Activated CD4-positive, alpha-beta T cell treated with anti-CD3 and anti-CD28 coated beads, Interleukin-2, amount 10 ng/mL, durations not matched to agents 24 days and 14 days (primary cell): ENCODE measurements at places on chromosomes 16 and 17. TPM values are rescaled to one million over a fixed set of nuclear protein-coding genes. Genes with fewer than 3 reads are reported as not detected.

DNA sequence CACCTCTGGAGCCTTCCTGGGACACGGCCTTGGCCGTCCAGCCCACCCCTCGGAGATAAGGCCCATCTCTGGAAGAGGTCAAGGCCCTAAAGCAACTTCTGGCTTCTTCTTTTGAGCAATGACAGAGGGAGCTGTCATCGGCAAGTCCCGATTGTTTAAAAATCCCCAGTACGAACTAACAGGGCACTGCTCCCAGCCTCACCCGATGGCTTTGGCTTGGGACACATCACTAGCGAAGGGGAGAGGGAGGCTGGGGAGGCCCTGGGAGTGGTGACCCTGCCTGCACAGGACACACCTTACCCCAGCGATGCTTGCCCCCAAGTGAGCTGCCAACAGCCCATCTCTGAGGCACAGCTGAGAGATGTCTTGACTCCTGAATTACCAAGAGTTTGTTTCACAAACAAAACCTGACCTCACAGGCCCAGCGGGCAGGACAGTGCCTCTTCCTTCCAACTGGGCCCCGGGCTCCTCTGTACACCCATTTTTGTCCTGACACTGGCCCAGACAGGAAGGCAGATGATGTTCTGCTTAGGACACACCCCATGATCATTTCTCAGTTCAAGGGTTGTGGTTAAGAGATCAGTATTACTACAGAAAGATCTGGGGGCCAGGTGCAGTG, 4.8 kb downstream of the SYNGR2 start:
- DNase-seq = peak; percentile 82

DNA sequence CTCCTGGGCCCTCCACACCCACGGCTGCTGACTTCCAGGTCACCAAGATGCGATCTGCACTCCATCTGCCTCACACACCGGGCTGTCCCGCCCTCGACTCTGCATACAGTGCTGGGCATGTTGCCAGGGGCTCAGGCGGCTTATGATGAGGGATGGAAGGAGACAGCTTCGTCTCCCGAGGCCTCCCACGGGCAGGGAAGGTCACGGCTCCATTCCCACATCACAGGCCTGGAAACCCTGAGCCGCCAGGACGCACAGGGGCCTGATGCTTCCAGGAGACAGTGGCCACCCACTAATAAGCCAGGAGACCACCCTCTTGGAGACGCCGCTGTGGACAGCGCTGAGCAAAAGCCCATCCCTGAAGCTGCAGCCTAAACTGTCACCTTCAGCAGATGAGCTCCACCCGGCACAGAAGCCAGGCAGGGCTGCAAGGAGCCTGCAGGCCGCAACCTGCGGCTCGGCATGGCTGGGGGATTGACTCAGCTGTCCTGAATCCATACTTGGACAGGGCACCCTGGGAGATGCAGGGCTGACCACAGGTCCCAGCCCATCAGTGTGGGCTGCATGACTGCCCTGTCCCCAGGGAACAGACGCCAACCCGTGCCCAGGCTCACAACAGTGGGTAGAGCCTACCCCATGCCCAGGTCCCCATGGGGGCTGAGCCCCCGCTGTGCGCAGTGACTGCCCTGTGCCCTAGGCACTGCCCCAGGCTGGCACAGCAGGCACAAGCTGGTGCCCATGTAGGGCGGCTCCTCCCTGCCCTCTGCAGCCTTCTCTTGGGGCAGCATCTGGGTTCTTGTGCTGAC, 34.4 kb downstream of the SLC7A5 start:
- no peak for DNase-seq

Gene VAC14
- 36.3 and 38.6 TPM in 2 replicates for total RNA-seq

DNA sequence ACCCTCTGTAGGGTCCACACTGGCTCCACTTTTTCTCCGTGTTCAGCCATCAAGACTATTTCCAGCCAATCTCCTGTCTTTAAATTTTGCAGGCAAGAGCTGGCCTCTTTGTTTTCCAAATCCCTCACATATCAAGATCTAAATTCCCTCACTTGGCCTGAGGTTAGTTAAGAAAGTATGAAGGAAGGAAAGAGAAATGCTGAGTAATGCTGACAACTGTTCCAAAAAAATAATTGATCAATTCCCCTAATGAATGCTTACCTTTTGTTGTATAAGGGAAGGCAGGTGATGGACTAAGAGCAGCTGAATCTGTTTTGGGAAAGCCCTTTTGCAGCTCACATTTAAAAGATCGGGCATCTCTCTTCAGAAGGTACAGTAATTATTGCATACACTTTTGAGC, 105.1 kb upstream of the KCNJ16 start:
- no peak for DNase-seq

- no peak for DNase-seq
Measured at GRCh38 chr17:57385975-57386374, 129.7 kb downstream of the MSI2 start.

Gene DHRS7C
- not detected in 2 replicates for total RNA-seq

Gene RNF135
- total RNA-seq = 10.2 and 10.6 TPM in 2 replicates

GRCh38 chr17:76772842-76773525, 35.1 kb downstream of the MFSD11 start:
- DNase-seq = peak; percentile 74

DNA sequence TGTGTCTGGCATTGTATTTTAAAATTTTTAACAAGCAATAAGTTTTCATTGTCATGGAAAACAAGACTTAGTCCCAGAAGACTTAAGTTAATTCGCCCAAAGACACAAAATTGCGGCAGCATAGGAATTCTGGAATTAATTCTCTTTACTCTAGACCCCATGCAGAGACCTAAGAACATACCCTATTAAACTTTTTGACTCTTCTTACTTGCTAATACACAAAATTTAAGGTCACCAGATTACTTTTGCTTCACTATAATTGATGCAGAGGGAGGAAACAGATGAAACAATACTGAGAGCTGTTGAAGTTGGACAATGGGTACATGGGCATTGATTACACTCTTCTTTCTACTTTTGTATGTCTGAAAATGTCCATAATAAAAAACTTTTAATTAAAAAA, 12.6 kb downstream of the HELZ start:
- no peak for DNase-seq

Gene ADCY9
- 8.9 and 9.6 TPM in 2 replicates for total RNA-seq

DNA sequence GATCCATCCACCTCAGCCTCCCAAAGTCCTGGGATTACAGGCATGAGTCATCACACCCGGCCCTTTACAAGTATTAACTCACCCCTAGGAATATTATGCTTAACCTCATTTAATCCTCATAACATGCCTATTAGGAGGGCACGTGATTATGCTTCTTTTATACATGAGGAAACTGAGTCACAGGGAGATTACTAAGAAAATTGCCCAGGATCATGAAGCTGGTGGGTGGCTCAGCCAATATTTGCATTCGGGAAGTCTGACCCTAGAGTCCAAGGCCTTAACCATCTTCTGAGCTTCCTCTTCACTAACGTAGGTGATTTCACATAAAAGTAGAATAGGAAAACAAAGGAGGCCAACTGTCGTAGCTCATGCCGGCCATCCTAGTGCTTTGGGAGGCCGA, 19.0 kb upstream of the SNN start:
- DNase-seq = no peak
